ENCODE measurements at places on chromosomes 1 and 21.
A peak's percentile ranks its signal among the peaks of the same experiment; 100 is the strongest.

DNA sequence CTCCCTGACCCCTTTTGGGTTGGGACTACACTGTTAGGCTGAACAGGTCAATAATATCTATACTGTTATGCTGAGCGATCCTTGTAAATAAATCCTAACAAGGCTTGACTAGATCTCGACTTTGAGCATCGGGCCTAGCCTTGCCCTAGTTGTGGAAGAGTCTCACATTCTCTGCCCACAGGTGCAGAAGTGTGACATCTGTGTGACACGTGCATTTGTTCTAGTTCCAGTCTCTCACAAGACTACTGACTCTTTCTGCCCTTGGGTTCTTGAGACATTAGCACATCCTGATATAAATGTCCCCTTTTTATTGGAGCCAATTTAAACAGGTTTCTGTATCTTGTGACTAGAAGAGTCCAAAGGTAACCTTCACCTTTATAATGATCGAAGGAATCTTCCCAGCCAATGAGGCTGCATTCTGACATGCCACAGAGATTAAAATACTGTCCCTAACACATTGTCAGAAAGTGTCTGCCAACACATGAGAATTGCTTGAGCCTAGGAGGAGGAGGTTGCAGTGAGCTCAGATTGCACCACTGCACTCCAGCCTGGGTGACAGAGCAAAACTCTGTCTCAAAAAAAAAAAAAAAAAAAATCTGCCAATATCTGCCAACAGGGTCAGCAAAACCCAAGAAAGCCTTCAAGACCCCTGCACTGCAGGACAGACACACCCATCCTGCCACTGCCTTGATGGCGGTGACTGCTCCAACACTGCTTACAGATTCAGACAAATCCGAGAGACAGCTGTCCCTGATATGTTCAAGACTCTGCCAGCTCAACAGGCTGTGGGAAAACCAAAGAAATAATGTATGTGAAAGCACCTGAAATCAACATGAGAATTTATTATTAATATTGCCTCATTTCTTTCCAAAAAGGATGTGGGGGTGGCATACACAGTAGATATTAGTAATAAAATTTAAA lies 56.5 kb upstream of the PSEN2 start:
- DNase-seq = no peak

- DNase-seq = no peak
Observed at GRCh38 chr1:168509875-168510791, 33.7 kb downstream of the XCL2 start.

DNA sequence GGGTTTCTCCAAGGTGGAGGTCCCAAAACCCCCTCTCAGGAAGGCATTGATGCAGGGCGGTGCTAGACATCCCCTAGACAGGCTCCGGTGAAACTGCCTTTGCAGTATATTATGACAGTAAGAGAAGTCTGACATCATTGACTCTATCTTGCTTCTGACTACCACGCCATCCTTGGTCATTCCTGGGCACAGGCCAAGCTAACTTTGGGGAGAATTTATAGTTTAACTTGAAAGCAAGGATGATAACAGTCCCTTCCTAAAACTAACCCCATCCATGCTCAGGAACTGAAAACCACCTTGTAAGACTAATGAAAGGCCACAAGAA lies 30.3 kb downstream of the RSPH1 start:
- no peak for DNase-seq

- DNase-seq = no peak
Observed at GRCh38 chr1:37089750-37090149, 55.4 kb upstream of the GRIK3 start.

DNA sequence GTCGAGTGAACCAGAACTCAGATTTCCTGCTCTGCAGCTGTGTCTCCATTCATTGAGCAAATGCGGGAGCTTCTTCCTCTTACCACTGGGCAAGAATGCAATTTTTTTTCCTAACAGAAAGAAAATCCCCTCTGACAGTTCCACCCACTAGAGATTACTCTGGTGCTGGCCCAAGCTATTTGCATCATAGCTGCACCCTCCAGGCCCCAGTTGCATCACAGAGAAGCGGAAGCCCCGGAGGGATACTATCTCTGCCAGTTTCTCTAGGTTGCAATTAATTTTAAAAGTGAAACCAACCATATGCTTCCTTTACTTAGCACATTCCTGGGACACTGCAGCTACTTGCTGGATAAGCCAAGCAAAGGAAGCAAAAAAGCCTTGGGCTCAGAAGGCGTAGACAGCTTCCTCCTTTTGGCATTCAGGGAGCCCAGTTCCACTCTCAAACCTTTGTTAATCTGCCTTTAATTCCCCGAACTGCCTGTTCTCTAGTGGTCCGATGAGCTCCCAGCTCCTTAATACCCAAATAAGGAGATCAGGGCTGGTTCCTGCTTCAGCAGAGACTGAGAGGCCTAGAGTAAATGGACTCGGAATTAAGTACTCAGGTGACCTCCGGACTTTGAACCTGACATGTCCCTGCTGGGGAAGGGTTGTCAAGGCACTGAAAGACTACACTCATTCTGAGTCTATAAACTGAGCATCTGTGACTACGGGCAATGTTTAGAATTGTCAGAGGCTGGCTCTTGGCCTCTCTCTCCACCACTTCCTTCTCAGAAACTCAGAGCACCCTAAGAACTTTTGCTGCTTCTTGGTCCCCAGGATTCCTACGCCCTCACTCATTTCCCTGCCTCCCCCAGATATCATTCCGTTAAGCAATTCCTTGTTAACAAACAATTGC lies 72.5 kb upstream of the TNFSF18 start:
- peak; percentile 70 for DNase-seq

- no peak for DNase-seq
Observed at GRCh38 chr1:119351997-119352396, 16.6 kb upstream of the HAO2 start.

- DNase-seq = peak; percentile 85
Observed at GRCh38 chr1:111747282-111747734, 8.1 kb upstream of the INKA2 start.

- peak; percentile 76 for DNase-seq
Observed at GRCh38 chr1:58768971-58769808, 14.7 kb downstream of the JUN start.

DNA sequence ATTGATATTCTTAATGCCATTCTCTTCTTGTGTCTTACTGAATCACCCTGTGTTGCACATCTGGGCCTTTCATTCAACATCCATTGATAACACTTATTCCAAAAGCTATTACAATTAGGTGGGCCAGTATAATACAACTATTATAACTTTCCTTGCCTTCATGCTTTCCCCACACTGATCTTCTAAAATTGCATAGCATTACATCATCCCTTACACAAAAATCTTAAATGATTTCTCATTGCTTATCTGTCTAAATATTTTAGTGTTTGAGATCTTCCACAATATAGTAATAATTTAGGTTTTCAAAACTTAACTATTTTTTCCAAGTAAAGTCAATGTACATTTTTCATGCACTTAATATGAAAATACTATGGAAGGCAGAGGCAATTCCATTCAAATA lies 1634.1 kb downstream of the PLA2G4A start:
- no peak for DNase-seq

GRCh38 chr1:25848531-25848930 lies 10.7 kb downstream of the AUNIP start:
- DNase-seq = peak; percentile 32

DNA sequence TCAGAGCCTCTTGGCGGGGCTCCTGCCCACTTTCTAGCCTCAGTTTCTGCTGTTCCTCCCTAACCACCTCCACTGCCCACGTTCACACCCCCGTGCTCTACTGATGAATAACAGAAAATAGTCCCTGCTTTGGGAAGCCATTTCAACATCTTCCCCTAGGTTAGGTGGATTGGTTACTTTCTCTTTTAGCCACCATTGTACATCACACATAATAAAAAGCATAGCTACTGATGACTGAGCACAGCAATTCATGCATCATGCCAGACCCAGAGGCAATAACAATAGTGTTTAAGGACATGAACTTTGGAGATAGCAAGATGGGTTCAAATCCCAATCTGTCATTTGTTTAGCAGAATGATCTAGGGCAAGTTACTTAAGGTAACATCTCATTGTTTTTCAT lies 74.6 kb downstream of the COLGALT2 start:
- no peak for DNase-seq

GRCh38 chr1:43822040-43822690 lies 111.4 kb upstream of the ARTN start:
- DNase-seq = peak; percentile 92

- no peak for DNase-seq
Observed at GRCh38 chr1:59598120-59598440, 216.7 kb upstream of the HOOK1 start.

DNA sequence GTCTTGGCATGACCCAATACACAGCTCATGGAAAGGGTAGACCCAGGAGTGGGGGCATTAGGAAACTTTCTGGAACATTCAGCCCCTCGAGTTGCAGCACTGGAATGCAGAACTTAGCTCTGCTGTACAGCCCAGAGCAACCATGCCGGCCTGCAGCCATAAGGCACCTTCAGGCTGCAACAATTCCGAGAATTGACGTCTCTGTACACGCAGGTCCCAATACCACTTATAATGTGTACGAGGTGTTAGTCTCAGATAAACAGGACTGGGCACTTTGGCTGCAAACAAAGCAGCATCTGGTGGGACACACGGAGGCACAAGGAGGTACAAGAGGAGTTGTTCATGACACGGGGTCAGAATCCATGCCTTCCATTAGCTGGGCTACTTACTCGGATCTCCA lies 7.9 kb downstream of the CBR1 start:
- DNase-seq = no peak

DNA sequence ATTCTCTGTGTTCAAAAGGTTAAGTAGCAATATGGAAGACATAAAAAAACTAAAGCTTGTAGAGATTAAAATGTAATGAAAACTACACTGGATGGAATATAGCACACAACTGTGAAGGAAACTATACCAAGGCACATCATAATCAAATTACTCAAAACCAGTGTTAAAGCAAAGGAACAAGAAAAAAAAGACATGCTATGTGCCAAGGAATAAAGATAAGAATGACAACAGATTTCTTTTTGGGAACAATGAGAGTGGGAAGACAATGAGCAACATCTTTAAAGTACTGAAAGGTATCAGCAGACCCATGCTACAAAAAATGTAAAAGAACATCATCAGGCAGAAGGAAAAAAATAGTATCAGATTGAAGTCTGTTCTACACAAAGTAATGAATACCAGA lies 157.8 kb downstream of the VPS13D start:
- no peak for DNase-seq

DNA sequence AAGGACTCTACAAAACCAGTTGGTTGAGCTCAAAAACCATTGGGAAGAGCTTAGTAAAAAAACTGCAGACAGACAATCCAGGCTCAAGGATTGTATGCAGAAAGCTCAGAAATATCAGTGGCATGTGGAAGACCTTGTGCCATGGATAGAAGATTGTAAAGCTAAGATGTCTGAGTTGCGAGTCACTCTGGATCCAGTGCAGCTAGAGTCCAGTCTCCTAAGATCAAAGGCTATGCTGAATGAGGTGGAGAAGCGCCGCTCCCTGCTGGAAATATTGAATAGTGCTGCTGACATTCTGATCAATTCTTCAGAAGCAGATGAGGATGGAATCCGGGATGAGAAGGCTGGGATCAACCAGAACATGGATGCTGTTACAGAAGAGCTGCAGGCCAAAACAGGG lies 104.0 kb upstream of the BMP8A start:
- DNase-seq = peak; percentile 59

GRCh38 chr21:37984416-37984815 lies 68.2 kb upstream of the KCNJ6 start:
- peak; percentile 47 for DNase-seq

- DNase-seq = no peak
Observed at GRCh38 chr1:60600532-60600931, 481.8 kb upstream of the NFIA start.

DNA sequence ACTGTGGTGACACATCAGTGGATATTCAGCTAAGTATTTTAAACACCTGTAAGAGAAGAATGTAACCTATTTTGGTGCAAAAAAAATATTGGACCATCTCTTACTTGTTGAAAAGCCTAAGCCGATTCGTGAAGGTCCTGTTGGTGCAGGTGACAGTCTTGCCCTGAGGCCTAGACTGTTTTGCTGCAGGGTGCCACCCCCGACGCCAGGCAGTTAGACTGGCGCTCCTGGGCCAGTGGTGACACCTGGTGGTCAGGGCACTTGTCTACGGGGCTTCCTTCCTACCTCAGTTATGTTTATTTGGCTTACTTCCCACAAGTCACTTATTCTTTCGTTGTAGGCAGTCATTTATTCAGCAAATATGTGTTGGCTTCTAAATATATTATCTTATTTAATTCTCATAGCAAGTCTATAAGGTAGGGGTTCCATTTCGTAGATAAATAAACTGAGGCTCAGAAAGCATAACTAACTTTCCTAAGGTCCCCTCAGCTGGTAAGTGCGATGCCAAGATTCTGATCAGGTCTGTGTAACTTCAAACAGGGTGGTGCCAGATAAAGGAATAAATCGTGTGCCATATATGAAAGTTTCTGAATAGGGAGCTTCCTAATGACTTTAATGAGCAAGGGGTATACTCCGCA lies 1.9 kb downstream of the EEIG2 start:
- peak; percentile 83 for DNase-seq

GRCh38 chr1:247266053-247266452 lies 10.2 kb downstream of the VN1R5 start:
- no peak for DNase-seq

DNA sequence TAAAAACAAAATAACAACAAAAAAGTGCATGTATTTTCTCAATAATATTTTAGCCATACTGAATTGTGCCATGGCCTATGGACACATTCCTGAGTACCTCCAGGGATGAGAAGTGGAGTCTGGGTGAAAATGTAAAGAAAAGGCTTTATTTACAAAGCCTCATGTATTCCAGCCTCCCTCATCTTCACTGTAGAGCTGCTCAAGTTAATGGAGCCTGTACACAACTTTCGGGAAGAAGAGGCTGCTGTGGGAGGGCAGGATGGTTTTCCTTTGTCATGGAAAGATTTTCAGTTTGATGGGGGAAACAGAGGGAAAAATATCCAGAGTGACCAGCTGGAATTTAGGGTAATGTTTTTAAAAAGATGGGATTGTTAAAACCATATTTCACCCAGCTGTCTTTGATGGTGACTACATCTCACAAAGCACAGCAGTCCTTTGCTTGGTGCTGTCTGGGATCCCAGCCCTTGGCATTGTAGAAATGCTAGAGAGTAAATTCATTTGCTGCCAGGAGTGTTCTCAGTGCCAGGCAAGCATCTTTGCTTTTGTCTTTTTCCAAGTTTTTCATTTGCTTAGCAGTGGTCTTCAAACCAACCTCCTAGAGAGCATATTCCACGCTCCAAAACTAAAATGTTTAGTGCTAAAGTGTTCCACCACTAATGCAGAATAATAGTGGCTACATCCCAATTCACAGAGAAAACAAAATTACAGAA lies 54.9 kb downstream of the DPT start:
- no peak for DNase-seq

GRCh38 chr1:17922833-17923232 lies 167.7 kb downstream of the ACTL8 start:
- DNase-seq = peak; percentile 58

GRCh38 chr1:6256645-6257044 lies 4.3 kb downstream of the GPR153 start:
- DNase-seq = no peak

GRCh38 chr21:14615359-14615974 lies 69.4 kb upstream of the SAMSN1 start:
- DNase-seq = no peak

GRCh38 chr1:81921851-81922462 lies 121.2 kb downstream of the ADGRL2 start:
- DNase-seq = no peak

GRCh38 chr1:57844382-57844980 lies 420.6 kb upstream of the DAB1 start:
- DNase-seq = peak; percentile 19

- no peak for DNase-seq
Observed at GRCh38 chr1:245322673-245323072, 167.9 kb downstream of the KIF26B start.

All from Daoy (cell line).